Endothelial cell of umbilical vein (primary cell): ENCODE measurements at places on chromosomes 5 and 9.

- DNase-seq: no peak
These were observed 12.1 kb upstream of the EGFL7 start for GRCh38 chr9:136650648-136651047.

DNA sequence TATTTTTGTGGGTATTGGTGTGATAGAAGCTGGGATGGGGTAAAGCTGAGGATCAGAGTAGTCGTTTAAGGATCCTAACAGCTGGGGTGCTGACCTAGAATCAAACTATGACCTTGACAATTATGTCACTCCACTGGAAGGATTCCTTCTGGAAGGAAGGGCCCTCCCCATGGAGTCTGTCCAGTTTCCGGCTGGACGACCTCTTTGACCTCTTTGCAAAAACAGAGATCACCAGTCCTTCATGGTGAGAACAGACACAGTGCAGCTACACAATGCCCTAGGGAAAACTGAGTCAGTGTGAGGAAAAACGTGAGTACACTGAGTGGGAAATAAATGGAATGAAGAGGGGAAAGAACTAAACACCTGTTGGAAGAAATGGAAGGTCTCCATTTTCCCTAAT lies 445.6 kb downstream of the MAT2B start:
- no peak for DNase-seq

GRCh38 chr5:38297830-38298608 lies 39.7 kb downstream of the EGFLAM start:
- DNase-seq: no peak

GRCh38 chr9:125323615-125324014 lies 62.0 kb downstream of the GAPVD1 start:
- no peak for DNase-seq
